ENCODE measurements at places on chromosomes 7 and 10. TPM values are rescaled to one million over a fixed set of nuclear protein-coding genes. Genes with fewer than 3 reads are reported as not detected.
A peak's percentile ranks its signal among the peaks of the same experiment; 100 is the strongest.

DNA sequence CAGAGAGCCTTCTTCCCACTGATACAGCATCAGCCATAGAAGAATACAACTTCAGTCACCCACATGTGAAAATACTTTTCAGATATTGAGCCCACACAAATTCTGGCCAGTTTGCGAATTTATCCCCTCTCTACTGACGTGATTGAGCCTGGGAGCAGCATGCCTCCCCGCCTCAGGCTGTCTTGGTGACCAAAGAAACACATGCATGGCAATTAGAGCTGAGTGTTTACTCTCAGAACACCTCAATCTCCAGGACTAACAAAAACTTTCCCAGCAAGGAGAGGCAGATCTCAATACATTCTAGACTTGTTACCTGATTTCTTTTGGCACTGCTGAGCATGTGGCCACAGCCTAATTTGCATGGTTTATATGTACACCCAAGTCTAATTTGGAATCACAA is 122.5 kb downstream of the TMEM26 start:
- H3K4me1 ChIP-seq: no peaks in the 10 kb centered on the region
- no peak overlapping the region for H3K27ac ChIP-seq
- no peak for DNase-seq
- H3K36me3 ChIP-seq: no peaks in the 10 kb centered on the region
- H3K4me3 ChIP-seq: no peak overlapping the region

DNA sequence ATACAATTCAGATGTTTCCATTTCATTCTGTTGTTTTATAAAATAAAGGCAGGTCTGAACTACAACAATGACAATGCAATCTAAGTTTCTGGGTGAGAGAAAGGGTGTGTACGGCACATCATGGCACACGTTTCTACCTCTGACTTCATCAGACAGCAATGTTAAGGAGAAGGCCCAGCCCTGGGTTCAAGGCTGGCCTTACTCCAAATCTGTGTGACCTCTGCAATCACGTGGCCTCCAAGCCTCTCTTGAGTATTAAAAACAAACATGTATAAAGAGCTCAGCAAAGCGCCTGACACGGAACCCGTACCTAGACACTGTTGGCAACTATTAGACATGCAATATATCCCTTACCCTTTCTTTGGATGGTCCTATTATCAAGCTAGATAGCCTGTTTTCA is 114.1 kb downstream of the LARP4B start:
- peaks cover 29% of the 10 kb centered on the region for H3K4me1 ChIP-seq
- no peak overlapping the region for H3K27ac ChIP-seq
- H3K36me3 ChIP-seq: peaks cover 69% of the 10 kb centered on the region
- no peak for DNase-seq

DNA sequence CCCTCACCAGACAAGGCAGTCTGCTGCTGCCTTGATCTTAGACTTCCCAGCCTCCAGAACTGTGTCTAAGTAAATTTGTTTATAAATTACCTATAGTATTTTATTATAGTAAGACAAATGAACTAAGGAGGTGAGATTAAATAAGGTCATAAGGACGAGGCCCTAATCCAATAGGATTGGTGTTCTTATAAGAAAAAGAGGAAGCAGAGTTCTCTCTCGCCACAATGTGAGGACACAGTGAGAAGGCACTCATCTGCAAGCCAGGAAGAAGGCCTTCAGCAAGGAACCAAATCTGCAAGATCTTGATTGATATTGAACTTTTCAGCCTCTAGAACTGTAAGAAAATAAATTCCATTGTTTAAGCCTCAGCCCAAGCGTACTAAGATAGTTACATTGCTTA is 6.1 kb upstream of the ZNF438 start:
- no peak overlapping the region for H3K27ac ChIP-seq
- no peak for DNase-seq
- peaks cover 12% of the 10 kb centered on the region for H3K4me1 ChIP-seq
- no peaks in the 10 kb centered on the region for H3K27me3 ChIP-seq
- H3K36me3 ChIP-seq: no peaks in the 10 kb centered on the region
- H3K4me3 ChIP-seq: no peak overlapping the region

GRCh38 chr7:44294325-44295069 is 30.9 kb downstream of the CAMK2B start:
- no peaks in the 10 kb centered on the region for H3K27me3 ChIP-seq
- H3K27ac ChIP-seq: peak overlapping the region; percentile 84
- H3K36me3 ChIP-seq: no peaks in the 10 kb centered on the region
- no peak overlapping the region for H3K4me3 ChIP-seq
- H3K4me1 ChIP-seq: no peaks in the 10 kb centered on the region

GRCh38 chr10:3874990-3875841 is 90.2 kb upstream of the KLF6 start:
- peak overlapping the region; percentile 38 for H3K27ac ChIP-seq
- no peaks in the 10 kb centered on the region for H3K4me1 ChIP-seq
- H3K4me3 ChIP-seq: no peak overlapping the region
- peak; percentile 57 for DNase-seq

GRCh38 chr7:46908770-46909169 is 673.1 kb downstream of the TNS3 start:
- no peaks in the 10 kb centered on the region for H3K27me3 ChIP-seq
- no peak for DNase-seq
- no peak overlapping the region for H3K27ac ChIP-seq
- H3K4me1 ChIP-seq: no peaks in the 10 kb centered on the region
- H3K4me3 ChIP-seq: no peak overlapping the region

GRCh38 chr10:69873135-69873639 is 71.5 kb downstream of the COL13A1 start:
- H3K27me3 ChIP-seq: no peaks in the 10 kb centered on the region
- no peak overlapping the region for H3K4me3 ChIP-seq
- DNase-seq: no peak
- H3K27ac ChIP-seq: no peak overlapping the region
- no peaks in the 10 kb centered on the region for H3K36me3 ChIP-seq

DNA sequence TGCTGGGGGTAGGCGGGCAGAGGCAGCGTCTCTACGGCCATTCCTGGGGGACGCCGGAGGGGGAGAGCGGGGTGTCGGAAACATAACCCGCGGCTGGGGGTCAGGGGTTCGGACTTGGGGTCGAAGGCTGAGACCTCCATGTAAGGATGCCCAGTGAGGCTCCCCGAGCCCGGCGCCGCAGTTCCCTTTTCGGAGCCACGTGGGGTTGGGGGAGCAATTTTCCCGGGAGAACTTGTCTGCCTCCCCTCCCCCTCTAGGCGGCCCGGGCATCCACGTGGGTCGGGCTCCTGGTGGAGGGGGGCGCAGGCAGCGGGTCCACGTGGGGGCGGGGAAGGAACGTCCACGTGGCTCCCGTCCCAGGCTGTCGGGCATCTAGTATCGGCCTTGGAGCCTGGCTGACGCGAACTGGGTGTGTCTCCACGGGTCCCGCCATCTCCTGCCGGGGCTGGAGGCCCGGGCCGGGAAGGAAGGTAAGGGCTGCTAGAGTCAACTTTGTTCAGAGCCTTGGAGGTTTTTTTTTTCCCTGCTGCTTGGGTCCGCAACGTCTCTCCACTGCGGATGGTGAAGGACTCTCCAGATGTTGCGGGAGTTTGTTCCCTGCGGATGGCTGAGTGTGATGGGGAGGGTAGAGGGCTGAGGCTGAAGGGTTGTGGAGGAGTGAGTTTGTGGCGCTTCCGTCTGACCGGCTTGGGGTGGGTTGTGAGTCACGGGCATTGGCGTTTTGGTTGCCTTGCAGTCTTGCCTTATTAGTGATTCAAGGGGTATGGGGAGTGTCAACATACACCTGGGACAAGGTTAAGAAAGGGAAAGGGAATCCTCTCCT is 744 bp downstream of the PPRC1 start:
- H3K4me1 ChIP-seq: peaks cover 49% of the 10 kb centered on the region
- H3K27ac ChIP-seq: peak overlapping the region; percentile 93
- H3K4me3 ChIP-seq: peak overlapping the region; percentile 95
- peaks cover 10% of the 10 kb centered on the region for H3K36me3 ChIP-seq
- DNase-seq: no peak

- H3K27ac ChIP-seq: no peak overlapping the region
- no peaks in the 10 kb centered on the region for H3K36me3 ChIP-seq
- no peak overlapping the region for H3K4me3 ChIP-seq
- H3K27me3 ChIP-seq: no peaks in the 10 kb centered on the region
Observed at GRCh38 chr10:109996225-109996624, 11.6 kb upstream of the ADD3 start.

DNA sequence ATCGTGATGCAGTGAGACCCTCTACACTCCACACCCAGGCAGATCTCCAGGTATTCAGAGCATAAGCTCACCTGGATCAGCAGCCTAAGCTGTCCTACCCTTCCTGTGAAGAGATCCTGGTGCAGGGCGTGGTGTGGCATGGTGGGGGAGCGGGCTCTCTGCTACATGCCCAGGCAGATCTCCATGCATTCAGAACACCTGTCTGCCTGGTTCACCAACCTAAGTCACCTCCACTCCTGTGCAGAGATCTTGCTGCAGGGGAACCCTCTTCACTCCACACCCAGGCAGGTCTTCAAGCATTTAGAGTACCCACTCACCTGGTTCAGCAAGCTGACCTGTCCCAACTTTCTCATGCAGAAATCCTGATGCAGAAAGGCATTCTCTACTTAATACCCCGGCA is 394.4 kb upstream of the SEMA3A start:
- no peak overlapping the region for H3K27ac ChIP-seq
- no peaks in the 10 kb centered on the region for H3K27me3 ChIP-seq
- H3K4me1 ChIP-seq: no peaks in the 10 kb centered on the region
- no peak for DNase-seq
- H3K36me3 ChIP-seq: no peaks in the 10 kb centered on the region

SPDYE6 gene
- total RNA-seq: not detected

ZNF273 gene
- total RNA-seq: 1.6 TPM

NEURL1 gene
- 0.12 TPM for total RNA-seq

GNG11 gene
- 18.2 TPM for total RNA-seq
